Left cardiac atrium (tissue), 4 donors: ENCODE measurements at places on chromosomes 2 and 18.

DNA sequence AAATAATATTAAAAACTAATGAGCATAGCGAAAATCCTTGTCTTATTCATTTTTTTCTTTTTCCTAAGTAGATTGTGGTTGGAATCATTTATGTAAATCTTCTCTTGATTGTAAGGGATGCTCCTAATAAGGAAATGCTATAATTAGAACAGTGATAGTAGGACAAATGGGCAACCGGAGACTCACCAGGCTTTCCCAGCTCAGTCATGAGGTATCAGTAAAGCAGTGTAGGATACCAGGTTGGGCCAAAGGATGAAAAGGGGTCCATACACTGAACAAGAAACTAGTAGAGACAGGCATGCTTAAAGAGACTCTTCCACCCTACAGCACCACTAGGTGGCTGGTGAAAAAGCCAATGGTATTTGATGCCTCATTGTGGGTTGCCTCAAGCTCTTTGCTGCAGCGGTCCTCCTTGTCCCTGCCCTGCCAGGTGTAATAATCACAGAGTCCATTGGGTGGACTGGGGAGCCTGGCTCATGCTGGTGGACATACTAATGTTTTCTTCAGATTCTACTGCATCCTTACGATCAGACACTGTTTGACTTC, 71.4 kb upstream of the FAM98A start:
- DNase-seq: no peak

GRCh38 chr2:238635647-238636051, 208.9 kb downstream of the ASB1 start:
- no peak for DNase-seq

- DNase-seq: peak; percentile 42
Observed at GRCh38 chr2:163401481-163401880, 334.3 kb downstream of the FIGN start.

DNA sequence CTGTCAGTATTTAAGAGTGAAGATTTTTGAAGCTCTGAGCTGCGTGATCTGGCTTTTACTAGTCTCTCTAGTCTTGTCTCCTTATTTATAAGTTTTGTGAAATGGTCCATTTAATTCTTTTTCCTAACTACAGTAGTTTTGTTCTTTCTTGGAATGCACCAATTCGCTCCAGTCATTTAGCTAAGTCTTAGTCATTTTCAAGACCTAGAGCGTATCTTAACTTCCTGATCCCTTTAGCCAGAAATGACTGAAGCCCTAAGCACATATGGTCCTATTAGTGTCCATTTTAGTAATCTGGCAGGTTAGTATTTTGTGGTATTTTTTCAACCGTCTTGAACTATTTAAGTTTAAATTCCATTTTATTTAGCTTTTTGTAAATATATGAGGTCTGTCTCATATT, 3.6 kb downstream of the BIRC6 start:
- DNase-seq: no peak

DNA sequence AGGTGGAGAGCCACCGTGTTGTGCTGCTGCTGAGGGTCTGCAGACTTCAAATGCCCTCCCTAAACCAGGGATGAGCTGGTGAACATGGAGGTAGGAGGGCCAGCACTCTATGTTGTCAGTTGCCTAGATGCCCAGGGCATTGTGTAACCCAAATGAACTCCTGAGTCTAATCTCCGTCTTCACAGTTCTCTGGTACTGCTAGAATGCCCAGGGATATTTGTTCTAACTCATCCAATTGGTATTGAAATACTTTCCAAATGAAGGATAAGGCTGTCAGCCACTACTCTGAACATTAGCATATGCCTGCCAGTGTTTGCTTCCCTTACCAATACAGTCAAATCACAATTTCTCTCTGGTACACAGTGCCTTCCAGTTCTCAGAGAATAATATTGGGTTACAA, 492.6 kb downstream of the SLC4A3 start:
- no peak for DNase-seq

DNA sequence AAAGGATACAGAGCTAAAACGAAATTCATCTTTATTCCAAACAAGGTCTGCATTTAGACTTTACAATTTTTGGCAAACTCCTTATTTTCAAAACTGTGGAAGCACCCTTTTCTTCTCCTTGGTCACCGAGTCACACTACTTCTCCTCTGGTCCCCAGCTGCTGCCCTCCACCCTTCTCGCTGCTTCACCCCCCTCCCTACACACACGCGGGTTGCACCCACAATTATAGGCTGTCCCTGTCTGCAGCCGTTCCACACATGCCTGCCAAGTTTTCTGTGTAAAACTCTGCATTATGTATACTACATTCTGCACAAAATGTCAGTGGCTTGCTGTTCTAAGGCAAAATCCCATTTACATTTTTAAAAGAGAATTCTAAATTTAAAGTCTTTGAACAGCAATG, 63.5 kb downstream of the PTPN2 start:
- DNase-seq: no peak

GRCh38 chr18:39419315-39419714, 1853.7 kb upstream of the CELF4 start:
- DNase-seq: no peak

DNA sequence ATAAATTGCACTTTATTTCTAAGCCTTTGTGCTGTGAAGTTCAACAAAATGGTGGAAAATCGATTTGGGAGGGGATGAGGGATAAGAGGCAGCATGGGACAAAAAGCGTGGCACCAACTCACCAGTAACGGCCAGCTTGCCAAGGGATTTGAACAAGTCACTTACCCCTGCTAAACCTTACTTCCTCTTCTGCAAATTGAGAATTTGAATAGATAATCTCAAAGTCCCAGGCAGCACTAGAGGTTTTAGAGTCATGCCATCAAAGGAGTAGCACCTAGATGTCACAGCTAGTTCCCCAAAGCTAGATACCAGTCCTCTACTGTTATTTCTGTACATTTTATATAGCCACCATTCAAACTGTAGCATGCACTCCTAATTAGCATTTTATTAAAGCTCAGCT, 83.7 kb upstream of the VRK2 start:
- DNase-seq: no peak

- no peak for DNase-seq
Observed at GRCh38 chr2:19472391-19472978, 114.1 kb upstream of the OSR1 start.

GRCh38 chr2:36445185-36445866, 89.7 kb downstream of the CRIM1 start:
- no peak for DNase-seq

DNA sequence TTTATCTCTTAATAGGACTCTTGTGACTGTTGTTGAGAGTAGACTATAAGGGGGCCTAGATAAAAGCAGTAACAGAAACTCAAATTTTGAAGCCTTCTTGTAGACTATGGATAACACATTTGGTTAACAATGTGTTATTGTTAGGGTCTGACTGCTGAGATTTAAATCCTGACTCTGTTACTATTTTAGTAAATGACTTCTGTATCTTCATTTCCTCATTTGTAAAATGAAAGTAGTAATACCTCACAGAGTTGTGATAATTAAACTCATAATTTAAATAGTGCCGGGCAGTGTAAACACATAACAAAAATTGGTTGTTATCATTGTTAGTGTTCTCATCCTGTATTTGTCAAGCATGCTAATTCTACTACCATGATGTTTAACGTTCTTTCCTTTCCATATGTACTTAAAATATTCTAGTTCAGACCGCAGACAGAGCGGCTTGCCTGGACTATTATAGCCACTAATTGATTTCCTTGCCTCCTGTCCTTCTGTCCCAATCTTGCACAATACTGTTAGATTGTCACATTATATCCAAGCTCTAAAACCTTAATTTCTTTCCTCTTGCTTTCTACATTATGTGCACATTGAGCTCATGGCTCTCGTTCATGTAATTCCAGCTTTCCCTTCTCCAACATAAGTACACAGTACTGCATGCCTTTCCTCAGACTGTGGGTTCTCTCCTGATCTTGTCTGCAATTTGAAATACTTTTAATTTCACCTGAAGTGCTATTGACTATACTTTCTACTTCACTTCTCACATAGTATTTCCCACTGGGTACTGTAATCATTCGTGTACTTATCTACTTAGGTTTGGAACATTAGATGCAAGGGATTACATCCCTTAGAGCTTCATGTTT, 48.4 kb downstream of the RBBP8 start:
- DNase-seq: no peak

DNA sequence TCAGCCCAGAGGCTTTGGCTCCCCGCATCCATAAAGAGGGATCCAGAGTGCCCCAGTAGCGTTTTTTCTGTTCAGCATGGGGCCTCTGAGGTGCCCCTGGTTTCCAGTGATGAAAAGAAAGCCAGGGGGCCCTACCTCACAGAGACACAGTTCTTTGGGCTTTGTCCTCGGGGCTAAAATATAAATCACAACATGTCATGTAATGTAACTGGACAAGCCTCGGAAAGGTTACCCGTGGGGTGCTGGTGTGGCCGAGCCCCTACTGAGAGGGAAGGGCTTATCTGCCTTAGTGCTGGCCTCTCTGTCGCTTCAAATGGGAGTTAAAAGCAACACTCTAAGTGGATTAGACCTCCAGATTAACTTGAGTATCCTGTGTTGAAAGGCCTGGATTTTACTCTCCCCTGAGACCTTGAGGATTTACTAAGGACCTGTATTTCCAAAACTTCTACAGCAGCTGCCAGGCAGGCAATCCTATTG, 251.6 kb upstream of the APCDD1 start:
- no peak for DNase-seq
